ENCODE measurements at places on chromosomes 7 and 10.

GRCh38 chr7:87459941-87460340 is 15.5 kb downstream of the ABCB4 start:
- no peak for DNase-seq

GRCh38 chr10:84038035-84038434 is 101.3 kb upstream of the GHITM start:
- no peak for DNase-seq

DNA sequence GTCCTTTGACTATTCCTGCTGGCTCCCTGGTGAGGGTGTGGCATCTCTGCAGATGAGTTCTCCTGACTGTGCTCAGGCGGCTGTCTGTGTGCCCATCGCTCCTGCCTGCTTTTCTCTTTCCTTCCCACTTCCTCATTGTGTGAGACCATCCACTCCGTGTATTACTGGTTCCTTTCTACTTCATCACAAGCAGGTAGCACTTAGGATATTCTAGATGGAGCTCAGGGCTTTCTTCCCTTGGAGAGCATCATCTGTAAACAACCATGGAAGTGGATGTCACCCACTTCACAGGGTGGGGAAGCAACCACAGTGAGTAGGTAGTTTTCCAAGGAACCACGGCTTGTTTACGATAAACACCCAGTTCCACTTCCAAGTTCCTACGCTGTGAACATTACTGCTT is 15.7 kb downstream of the DNAJB6 start:
- no peak for DNase-seq

- DNase-seq: no peak
These were observed 34.8 kb upstream of the KLF14 start for GRCh38 chr7:130768854-130769253.

DNA sequence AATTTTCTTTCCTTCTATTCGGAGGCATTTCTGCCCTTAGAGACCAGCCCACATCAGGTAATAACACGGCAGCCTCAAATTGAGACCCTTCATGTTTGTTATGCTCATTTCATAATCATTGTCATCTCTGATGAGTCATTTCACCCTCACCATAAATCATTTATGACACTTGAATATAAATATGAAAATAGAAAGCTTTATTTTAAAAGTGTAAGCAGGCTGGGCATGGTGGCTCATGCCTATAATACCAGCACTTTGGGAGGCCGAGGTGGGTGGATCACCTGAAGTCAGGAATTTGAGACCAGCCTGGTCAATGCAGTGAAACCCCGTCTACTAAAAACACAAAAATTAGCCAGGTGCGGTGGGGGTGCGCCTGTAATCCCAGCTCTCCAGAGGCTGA is 57.4 kb upstream of the EGFR start:
- DNase-seq: no peak
